ENCODE measurements at places on chromosomes 3 and 15. TPM values are rescaled to one million over a fixed set of nuclear protein-coding genes. Genes with fewer than 3 reads are reported as not detected.

PTPN9 gene
- 26.6 TPM for total RNA-seq

DNA sequence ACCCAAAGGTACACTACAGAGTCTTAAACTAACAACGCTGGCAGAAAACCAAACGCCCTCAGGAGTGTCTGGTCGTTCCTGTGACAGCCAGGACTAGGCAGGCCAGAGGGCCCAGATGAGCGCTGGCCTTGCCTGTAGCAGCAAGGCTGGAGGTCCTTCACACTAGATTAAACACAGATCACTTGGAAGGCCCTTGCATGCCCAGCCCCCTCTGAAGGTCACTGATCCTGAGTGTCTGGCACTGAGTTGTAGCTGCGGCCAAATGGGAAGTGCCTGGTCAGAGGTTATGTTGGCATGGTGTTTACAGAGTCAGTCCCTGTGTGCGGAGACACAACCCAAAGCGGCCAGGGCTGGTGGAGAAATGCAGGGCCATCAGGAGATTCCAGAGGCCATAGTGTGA, 58.9 kb downstream of the ZNF621 start:
- no peak for DNase-seq

- no peak for DNase-seq
These were observed 129.6 kb upstream of the LMCD1 start for GRCh38 chr3:8371960-8372463.

DNA sequence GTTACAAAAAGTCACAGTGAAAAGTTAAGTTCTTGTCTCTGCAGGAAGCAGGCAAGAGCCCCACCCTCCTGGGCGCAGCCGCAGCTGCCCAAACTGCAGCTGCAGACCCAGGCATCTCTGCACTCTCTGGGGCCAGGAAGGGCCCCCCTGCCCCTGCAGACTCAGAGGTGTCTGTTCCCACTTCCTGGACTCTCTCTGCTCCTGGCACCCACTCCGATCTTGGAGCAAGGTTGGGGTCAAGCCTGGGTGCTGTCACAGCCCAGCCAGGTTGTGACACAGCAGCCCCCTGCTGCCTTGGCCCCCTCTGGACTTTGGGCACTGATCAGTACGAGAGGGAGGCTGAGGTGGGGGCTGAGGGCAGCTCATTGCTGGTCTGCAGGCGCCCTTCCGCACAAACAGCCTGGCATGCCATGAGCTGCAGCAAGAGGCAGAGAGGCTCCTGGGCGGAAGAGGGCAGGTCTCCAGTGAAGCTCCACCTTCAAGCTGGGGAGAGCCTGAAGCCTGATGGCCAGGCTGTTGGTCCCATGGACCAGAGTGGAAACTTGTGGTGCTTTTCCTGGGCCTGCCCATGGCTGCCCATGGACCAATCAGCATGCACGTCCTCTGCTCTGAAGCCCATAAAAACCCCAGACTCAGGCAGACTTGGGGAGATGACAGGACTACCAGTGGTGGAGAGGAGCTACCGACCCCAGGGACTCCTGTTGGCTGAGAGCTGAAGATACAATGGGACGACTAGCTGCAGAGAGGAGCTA, 42.9 kb upstream of the LRRFIP2 start:
- no peak for DNase-seq
